ENCODE measurements at places on chromosomes 1 and 21. TPM values are rescaled to one million over a fixed set of nuclear protein-coding genes. Genes with fewer than 3 reads are reported as not detected.
A peak's percentile ranks its signal among the peaks of the same experiment; 100 is the strongest.

DNA sequence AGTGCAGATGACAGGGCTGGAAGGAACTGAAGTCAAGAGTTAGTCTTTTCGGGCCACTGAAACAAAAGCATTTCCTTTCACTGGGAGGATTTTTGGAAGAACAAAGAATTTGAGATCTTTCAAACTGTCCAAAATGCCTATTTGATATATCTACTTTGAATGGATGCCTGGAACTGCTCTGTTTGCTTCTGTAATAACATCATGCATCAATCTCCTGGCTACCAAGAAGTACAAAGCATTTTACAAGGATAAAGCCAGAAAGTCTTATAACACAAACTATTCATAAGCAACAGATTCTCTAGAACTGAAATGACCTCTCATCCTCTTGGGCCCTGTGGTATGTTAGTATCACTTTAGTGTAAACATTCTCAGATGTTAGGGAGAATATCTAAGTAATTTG is 18.2 kb upstream of the RHOU start:
- H3K4me1 ChIP-seq, result peaks cover 3% of the 10 kb centered on the region
- no peak overlapping the region for H3K27ac ChIP-seq
- DNase-seq, result no peak
- no peaks in the 10 kb centered on the region for H3K36me3 ChIP-seq

GRCh38 chr1:150576794-150577556 is 2.4 kb downstream of the MCL1 start:
- H3K4me1 ChIP-seq, result peaks cover 34% of the 10 kb centered on the region
- H3K4me3 ChIP-seq, result peak overlapping the region; percentile 85
- H3K27ac ChIP-seq, result peak overlapping the region; percentile 100
- H3K27me3 ChIP-seq, result no peaks in the 10 kb centered on the region
- H3K36me3 ChIP-seq, result peaks cover 6% of the 10 kb centered on the region
- peak; percentile 11 for DNase-seq

DNA sequence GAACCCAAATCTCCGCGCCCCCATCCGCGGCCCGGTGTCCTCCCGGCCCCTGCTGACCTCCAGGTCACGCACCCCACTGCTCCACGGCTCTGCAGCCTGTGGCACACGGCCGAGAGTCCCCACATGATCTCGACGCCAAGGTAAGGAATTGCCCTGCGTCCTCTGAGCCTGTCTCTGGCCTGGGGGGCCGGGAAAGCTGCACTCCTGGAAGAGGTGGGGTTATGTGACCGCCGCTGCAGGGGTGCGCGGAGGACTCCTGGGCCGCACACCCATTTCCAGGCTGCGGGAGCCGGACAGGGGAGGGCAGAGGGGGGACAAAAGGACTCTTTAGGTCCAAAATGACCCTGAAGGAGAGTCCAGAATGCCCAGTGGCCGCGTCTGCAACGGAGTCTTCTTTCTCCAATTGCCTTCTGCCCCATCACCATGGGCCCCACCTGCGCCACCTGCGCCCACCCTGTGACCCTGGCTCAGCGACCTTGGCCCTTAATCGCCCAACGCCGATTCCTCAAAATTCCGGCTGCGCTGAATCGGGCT is 997 bp upstream of the SIM2 start:
- DNase-seq, result no peak
- H3K27me3 ChIP-seq, result peaks cover 98% of the 10 kb centered on the region
- no peaks in the 10 kb centered on the region for H3K36me3 ChIP-seq
- H3K27ac ChIP-seq, result no peak overlapping the region
- peaks cover 26% of the 10 kb centered on the region for H3K4me1 ChIP-seq
- H3K4me3 ChIP-seq, result no peak overlapping the region

DNA sequence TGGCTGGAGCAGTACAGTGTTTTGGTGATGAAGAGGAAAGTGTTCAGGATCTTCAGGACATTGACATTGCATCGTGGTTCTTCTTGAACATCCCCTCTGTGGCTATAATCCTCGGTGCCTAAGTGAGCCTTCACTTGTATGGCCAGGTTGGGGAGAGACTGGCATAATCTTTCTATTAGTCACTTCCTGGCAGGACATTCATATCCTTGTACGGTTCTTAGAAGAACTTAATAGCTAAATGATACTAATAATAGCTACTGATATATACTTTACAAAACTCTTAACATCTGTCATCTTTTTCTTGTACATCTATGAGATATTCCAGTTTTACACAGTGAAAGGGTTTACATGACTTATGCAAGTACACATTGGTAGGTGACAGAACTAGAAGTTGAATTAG is 35.8 kb downstream of the CELF3 start:
- no peaks in the 10 kb centered on the region for H3K36me3 ChIP-seq
- peak overlapping the region; percentile 9 for H3K27ac ChIP-seq
- no peak for DNase-seq
- H3K4me1 ChIP-seq, result no peaks in the 10 kb centered on the region
- H3K4me3 ChIP-seq, result no peak overlapping the region

- H3K36me3 ChIP-seq, result no peaks in the 10 kb centered on the region
- no peaks in the 10 kb centered on the region for H3K27me3 ChIP-seq
- no peak overlapping the region for H3K4me3 ChIP-seq
These were observed 18.0 kb upstream of the SLC45A1 start for GRCh38 chr1:8299963-8300362.

DNA sequence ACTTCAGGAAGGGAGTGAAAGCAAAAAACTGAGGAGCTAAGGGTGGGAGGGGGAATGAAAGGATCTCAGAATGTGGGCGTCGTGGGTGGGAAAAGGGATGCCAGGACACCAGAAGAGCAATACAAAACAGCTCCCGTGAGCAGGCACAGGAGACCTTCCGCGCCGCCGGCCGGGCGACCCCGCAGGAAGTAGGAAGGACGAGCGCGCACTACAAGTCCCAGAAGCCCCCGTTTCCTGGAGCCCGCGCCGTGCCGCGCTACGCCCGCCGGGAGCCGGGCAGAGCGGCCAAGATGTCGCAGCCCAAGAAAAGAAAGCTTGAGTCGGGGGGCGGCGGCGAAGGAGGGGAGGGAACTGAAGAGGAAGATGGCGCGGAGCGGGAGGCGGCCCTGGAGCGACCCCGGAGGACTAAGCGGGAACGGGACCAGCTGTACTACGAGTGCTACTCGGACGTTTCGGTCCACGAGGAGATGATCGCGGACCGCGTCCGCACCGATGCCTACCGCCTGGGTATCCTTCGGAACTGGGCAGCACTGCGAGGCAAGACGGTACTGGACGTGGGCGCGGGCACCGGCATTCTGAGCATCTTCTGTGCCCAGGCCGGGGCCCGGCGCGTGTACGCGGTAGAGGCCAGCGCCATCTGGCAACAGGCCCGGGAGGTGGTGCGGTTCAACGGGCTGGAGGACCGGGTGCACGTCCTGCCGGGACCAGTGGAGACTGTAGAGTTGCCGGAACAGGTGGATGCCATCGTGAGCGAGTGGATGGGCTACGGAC is at the start of gene PRMT6:
Gene PRMT6 (plus strand): TSS at position 249 of the 771 bp plus-strand sequence. CDS start 42 bp downstream, at position 291.
- no peaks in the 10 kb centered on the region for H3K27me3 ChIP-seq
- no peaks in the 10 kb centered on the region for H3K36me3 ChIP-seq
- peak within 1 kb of the TSS; percentile 97 for H3K4me3 ChIP-seq

DNA sequence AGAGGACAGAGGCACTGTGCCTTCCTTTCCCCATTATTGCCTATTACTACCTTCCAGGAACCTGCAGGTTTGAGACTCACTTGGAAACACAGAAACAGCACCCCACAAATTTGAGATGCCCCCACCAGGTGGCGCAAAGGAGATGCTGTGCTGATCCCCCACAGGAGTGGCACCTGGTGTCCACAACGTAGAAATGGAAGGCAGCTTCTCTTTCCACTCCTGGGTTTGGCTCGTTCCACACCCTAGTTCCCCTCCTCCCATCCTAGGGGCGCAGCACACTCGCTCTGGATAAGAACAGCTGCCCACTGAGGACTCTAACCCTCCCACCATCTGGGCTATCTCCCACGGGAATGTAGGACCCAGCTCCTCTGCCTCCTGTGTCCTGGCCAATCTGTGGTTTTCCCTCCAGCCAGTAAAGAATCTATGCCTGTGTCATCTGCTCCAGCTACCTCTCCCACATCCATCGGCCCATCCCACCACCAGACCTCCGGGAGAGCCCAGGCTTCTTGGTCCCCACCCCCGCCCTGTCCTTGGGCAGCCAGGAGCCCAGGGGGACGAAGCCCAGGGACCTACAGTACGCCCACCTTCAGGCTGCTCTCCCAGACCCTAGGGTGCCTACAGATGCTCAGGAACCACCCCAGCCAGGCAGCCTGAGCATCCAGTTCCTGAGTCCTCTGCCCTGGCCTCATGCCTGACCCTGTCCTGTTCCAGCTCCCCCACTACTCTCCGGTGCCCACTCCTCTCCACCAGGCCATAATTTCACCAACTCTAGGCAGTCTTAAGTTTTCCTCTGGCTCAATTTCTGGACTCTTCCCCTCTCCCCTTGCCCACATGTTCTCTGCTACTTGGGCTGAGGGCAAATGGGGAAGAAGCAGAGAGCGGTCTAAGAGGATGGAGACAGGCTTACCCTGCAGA is 549 bp downstream of the THBS3 start:
- H3K4me3 ChIP-seq, result peak overlapping the region; percentile 4
- peak overlapping the region; percentile 99 for H3K27ac ChIP-seq
- no peaks in the 10 kb centered on the region for H3K27me3 ChIP-seq
- peak; percentile 87 for DNase-seq
- peaks cover 16% of the 10 kb centered on the region for H3K4me1 ChIP-seq

Gene DRAM2
- total RNA-seq, result 96.1 TPM

Measured in hepatocyte (in vitro differentiated cells).